ENCODE measurements at places on chromosomes 3 and 15.

DNA sequence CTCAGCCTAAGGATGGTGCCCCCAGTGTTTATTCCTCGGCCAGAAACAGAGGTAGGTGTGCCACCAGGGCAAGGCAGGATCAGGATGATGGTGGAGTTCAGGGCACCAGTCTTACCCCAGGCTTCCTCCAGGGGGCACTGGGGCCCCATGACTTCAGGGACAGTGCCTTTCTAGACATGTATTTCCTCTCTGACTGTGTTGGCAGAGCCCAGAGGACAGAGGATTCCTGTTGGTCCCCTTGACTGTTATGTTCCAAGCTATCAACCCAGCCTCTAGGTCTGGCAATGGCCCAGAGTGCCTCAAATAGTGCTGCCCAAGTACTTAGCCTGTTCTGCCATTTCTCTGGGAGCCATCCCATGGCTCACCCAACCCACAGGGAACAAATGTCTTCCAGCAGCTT is 2.8 kb downstream of the HEMK1 start:
- peak; percentile 90 for DNase-seq

- no peak for DNase-seq
These were observed 95.0 kb downstream of the FNDC3B start for GRCh38 chr3:172134352-172134751.

DNA sequence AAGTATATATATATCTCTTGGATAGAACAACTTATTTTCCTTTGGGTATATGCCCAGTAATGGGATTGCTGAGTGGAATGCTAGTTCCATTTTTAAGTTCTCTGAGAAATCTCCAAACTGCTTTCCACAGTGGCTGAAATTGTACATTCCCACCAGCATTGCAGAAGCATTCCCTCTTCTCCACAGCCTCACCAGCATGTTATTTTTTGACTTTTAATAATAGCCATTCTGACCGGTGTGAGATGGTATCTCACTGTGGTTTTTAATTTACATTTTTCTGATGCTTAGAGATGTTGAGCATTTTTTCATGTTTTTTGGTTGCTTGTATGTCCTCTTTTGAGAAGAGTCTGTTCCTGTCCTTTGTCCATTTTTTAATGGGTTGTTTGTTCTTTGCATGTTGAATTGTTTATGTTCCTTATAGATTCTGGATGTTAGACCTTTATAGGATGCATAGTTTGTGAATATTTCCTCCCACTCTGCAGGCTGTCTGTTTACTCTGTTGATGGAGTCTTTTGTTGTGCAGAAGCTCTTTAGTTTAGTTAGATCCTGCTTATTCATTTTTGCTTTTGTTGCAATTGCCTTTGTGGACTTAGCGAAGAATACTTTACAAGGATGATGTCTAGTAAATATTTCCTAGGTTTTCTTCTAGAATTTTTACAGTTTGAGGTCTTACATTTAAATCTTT is 82.7 kb upstream of the NR2F2 start:
- DNase-seq = no peak

GRCh38 chr3:89049119-89049518 is 58.3 kb upstream of the EPHA3 start:
- DNase-seq = no peak

GRCh38 chr3:143001369-143002082 is at the start of gene U2SURP:
TSS of gene U2SURP (plus strand) at chr3:143001570. CDS start at chr3:143001629, 59 bp downstream.
- peak; percentile 90 for DNase-seq

DNA sequence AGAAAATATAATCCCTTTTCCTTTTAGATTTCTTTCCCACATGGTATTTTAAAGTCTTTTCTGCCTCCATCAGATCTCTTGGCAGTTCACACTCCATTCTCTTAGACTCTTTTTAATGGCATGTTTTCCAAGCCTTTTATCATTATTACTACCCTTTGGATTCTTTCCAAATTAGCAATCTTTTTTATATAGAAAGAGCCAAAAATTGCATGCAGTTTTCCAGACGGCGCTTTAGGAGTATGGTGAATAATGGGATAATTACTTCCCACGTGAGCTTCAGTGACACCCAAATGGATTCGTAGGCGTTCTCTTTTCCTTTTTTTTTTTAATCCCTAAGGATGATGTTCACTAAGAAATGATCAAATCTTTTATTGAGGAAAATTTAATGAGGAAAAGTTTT is 354.8 kb upstream of the DNAJC19 start:
- no peak for DNase-seq

GRCh38 chr3:126134219-126134975 is 46.0 kb downstream of the ALDH1L1 start:
- DNase-seq = peak; percentile 62

DNA sequence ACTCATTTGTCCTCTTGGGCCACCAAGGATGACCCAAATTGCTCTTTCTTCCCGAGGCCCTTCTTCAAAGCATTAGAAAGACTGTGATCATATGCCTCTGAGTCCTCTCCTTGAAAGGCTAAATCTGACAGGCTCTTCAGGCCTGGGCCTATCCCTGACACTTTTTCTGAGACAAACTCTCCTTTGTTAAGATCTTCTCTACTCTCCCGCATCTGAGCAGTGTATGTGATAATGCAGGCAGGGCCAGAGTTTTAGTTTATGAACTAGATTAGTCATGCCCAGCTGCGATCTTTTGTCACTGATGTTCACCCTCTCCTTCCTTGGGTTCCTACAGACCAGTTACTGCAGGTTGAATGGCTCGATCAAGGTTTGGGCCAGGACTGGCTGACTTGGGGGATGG is 39.2 kb downstream of the MASP1 start:
- no peak for DNase-seq
